AG08396 (cell line): ENCODE measurements at places on chromosomes 4 and X.

GRCh38 chr4:185096032-185096653, 46.9 kb upstream of the SLC25A4 start:
- DNase-seq: peak; percentile 35

GRCh38 chr4:94038195-94038594, 169.5 kb upstream of the SMARCAD1 start:
- no peak for DNase-seq

GRCh38 chr4:145538596-145538995, 56.9 kb downstream of the SMAD1 start:
- DNase-seq: no peak

GRCh38 chr4:151934766-151935165, 174.0 kb upstream of the GATB start:
- DNase-seq: no peak

DNA sequence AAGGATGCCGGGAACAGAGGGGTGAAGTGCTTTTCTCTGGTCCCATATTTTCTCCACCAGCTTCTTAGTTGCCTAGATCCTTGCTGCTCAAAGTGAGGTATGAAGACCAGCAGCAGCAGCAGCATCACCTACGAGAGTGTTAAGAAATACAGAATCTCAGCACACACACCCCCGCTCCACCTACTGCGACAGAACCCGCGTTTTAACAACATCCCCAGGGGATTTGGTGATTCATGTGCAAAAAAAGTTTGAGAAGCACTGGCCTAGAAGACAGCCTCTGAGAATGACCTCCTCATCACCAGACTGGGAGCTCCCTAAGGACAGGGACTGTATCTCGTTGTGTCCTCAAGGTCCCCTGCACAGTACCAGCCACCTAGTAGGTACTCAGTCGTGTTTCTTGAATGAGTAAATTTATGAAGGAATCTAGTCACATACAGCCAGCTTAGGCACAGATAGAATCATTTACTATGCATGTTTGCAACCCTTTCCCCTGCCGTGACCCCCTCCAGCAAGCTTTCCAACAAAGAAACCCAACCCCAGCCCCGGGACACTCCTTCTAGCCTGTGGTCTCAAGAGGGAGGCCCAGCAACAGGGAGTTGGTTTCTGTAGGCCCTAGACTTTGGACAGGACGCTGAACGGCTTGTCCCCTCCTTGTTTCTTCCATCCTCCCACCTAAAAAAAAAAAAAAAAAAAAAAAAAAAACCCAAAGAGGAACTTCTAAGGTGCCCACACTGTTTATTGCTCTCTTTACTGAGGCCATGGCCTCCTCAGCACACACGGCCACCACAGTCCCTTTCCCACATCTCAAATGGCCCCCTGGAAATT, 21.5 kb downstream of the RTL5 start:
- DNase-seq: no peak

DNA sequence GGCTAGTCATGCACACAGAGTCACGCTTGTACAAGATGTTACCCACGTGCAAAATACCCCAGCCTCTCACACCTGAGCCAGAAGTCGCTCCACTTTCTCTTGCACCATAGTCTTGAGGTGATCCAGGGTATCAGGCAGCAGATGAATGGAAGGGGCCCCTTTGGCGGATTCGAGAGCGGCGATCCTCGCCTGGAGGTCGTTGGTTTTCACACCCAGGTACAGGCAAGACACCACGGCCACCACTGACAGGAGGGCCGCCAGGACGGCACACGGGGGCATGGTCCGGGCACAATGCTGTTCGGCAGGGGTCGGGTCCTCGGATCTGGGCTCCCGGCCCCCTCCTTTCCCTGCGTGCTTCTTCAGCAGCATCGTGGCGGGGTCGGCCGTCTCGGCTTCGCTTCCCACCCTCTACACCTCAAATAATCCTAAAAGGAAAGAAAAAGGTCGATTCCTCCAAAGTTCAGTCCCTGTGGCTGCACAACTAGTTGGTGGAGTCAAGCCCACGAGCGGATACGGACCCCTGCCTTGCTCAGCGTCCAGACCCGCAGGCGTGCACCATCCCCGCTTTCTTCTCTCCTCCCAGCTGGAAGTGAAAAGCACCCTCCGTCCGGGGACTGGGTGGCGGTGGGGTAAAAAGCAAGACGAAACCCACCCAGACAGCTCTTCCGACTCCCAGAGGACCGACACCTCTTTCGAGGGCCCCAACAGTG, 652 bp downstream of the COL25A1 start:
- no peak for DNase-seq

DNA sequence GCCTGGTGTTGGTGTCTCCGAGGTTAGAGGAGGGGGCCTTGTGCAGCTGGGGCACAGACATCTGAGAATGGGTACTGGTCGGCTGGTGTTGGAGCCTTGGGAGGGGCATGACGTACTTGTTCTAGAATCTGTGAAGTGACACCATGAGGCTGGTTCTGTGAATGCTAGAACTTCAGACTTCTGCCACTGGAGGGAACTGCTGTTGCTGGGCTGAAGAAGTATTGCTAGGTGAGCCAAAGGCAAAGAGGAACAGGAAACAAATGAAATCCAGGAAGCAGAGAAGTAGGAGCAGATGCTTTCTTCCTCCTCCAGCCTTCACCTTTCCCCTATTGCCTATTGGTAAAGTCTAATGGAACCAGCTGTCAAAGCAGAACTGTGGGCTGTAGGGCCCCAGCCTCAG, 120.9 kb upstream of the DDIT4L start:
- no peak for DNase-seq

- no peak for DNase-seq
Observed at GRCh38 chr4:141640696-141641095, 4.3 kb downstream of the IL15 start.

DNA sequence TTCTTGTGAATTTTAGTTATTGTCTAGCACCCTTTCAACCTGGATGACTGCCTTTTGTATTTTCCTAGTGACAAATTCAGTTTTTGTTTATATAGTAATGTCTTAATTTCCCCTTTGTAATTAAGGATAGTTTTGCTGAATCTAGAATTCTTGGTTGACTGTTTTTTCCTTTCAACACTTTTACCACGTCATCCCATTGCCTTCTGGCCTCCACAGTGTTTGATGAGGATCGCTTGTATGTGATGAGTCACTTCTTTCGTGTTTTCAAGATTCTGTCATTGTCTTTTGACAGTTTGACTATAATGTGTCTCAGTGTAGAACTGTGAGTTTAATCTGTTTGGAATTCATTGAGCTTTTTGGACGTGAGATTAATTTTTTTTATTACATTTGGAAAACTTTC, 30.1 kb downstream of the KDM6A start:
- DNase-seq: peak; percentile 21
